ENCODE measurements at places on chromosomes 2 and 18. TPM values are rescaled to one million over a fixed set of nuclear protein-coding genes. Genes with fewer than 3 reads are reported as not detected.

Gene OTOS
- total RNA-seq: not detected

Gene DSC1
- not detected for total RNA-seq

Gene FAM124B
- total RNA-seq: not detected

Gene PRKAG3
- not detected for total RNA-seq

Gene CCDC195
- not detected for total RNA-seq

Gene SERPINB12
- not detected for total RNA-seq

Gene CDH2
- 165 TPM for total RNA-seq

Gene SERPINB11
- not detected for total RNA-seq

Gene HDLBP
- 707 TPM for total RNA-seq

Gene SERPINB3
- not detected for total RNA-seq

Gene CAPN14
- total RNA-seq: not detected

Gene MATN3
- 0.25 TPM for total RNA-seq

Gene MTHFD2
- 215 TPM for total RNA-seq

Gene TRIM43
- not detected for total RNA-seq
